Cerebellar nuclear complex (tissue), 1 donor: ENCODE measurements at places on chromosomes 4 and X.

GRCh38 chr4:168920441-168921065 lies 89.5 kb downstream of the CBR4 start:
- DNase-seq: no peak

GRCh38 chr4:26206339-26206738 lies 114.5 kb upstream of the RBPJ start:
- DNase-seq: no peak

- DNase-seq: no peak
Observed at GRCh38 chrX:79140731-79141130, 3.8 kb upstream of the GPR174 start.

GRCh38 chr4:88097301-88097700 lies 61.1 kb downstream of the ABCG2 start:
- no peak for DNase-seq

DNA sequence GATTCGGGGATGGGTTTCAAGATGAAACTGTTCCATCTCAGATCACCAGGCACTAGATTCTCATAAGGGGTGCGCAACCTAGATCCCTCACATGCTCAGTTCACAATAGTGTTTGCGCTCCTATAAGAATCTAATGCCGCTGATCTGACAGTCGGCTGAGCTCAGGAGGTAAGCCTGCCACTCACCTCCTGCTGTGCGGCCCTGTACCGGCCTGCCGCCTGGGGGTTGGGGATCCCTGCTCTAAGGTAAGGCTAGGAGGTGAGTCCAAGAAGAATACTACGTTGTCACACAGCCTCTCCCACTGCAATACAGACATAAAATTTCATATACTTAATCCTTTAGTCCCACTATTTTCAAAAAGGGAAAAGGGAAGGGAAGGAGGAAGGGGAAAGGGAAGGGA lies 213.4 kb upstream of the HCCS start:
- DNase-seq: no peak
